ENCODE measurements at places on chromosomes 7 and 10.

DNA sequence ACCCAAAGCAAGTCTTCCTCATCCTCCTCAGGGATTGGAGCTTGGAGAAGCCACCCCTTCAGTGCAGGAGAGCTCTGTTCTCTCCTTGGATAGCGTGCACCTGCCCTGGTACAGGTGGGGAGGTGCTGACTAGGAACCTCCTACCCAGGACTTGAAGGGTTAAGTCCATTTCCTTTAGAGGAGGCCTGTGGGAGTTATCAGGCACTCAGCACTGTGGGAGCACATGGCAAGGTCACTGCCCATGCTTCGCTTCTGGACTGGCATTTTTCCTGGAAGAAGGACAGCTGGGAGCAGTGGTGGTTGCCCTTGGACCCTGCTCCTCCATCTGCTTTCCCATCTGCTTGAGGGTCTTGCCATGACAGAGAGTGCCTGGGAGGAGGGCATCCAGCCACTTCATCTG, 142.8 kb downstream of the CXCL12 start:
- no peak for DNase-seq

DNA sequence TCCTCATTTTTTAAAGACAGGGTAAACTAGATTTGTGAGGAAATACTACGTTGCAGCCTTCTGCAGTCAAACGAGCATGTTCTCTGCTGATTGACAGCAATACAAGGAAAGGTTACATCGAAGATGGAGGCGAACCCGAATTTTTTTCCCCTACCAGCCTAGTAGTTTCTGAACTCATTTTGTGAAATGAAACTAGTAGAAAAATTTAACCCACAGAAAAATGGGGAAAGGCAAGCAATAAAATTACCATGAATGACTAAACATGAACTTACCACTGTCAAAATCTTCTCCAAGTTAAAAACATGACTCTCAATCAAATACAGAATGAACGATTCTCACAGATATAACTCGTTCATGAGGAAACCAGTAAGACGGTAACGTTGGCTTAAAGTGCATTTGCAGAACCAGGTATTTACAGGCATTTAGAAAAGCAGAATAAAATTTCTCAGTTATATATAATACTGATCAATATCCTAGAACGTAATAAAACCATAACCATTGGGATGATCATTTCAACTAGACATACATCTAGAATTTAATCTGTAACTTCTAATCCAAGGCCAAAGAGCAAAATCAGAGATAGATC, 73.9 kb downstream of the CELF2 start:
- DNase-seq = no peak

DNA sequence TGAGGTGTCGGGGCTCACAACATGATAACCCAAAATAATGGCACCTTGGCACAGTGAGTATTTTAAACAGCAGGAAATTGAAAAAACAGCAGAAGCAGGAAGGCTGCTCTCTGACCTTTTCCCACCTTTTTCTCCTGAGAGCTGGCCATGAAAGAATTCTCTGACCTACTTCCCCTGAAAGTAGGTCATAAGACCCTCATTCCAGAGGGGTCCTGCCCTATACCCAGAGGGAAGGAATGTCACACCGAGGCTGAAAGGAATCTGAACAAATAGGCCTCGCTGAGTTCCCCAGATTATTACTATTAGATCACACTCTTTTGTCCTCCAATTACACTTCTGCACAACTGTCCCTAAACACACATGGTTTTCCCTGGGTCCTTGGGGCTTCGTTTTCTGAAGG, 18.8 kb downstream of the CPVL start:
- DNase-seq = no peak

DNA sequence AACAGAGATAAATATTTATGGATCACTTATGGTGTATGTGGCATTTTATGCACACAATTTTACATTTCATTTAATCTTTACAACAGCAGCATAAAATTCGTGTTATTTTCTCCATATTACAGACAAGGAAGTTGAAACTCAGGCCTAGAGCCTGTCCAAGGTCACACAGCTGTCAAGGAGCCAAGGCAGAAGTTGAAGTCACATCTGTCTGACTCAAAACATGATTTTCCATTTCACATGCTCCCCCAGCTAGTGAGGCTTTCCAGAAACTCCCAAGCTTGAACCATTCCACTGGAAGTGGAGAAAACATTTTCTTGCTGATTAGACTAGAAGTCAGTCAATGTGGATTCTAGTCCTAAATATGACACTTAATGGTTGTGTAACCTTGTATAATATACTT, 110.5 kb downstream of the HECTD2 start:
- DNase-seq = no peak

DNA sequence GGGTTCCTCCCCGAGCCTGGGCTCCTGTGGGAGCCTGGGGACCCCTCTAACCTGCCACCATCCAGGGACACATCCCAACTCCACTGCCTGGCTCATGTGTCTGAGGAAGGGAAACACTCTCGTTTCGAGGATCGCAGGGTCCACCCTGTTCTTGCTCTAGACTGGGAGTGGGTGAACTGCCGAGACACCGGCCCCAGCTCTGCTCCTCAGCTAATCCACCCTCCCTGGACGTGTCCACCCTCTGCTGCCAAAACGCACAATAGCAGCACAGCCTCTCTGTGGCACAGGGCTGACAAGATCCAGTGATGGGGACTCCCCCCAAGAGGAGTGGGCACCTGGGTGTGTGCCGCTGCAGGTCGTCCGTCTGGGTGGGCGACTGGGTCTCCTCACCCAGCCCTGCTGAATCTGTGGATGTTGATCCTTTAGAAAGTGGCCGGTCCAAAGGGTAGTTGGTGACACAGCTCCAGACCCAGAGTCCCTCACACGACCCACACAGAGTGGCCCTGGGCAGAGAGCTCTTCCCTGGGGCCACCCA, 65.2 kb upstream of the FAM20C start:
- DNase-seq = no peak

DNA sequence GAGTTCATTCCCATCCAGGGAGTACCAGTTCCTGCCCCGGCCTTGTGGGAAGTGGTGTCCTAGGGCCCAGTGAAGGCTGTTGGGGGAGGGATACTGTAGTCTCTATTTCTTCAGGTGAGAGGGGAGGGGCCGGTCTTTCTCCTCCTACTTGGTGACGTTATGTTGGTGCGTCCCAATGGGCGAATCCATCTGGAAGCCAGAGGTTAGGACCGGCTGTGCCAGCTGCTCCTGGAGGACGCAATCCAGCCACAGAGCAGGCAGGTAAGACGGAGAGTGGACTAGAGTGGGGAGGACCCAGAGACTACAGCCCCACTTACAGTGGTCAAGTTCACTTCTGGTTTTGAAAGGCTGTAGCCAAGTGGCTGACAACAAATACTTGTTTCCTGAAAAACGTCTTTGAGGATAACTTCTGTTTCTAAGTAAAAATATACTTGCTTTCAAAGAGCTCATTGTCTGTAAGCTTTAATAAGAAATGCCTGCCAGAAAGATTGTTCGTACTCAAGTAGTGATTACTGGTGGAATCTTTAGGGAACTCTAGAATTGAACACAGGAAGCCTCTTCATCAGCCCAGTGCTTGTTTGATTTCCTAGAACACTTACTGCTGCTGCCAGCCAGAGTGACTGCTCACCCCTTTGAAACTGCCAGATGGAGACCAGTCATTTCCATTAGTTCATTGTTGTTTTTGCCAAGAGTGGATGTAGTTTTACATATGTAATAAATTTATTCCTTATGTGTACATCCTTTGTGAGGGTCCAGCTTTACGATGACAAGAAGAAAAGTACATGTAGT, 25.4 kb downstream of the RBM33 start:
- no peak for DNase-seq

DNA sequence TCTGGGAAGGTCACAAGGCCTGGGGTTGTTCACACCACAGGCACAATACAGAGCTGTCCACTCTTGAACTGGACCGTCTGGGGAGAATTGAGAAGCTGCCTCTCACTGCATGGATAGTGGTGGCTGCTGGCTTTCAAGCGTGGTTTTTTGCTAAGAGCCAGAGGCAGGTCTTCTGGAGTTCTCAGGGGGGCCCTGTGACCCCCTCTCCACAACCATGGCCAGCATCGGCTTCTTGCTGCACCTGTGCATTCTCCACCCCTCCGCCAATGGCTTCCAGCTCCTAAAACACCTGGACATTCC, 140.3 kb downstream of the ADCY1 start:
- DNase-seq = no peak

GRCh38 chr7:115292381-115292780, 370.5 kb downstream of the MDFIC start:
- no peak for DNase-seq

DNA sequence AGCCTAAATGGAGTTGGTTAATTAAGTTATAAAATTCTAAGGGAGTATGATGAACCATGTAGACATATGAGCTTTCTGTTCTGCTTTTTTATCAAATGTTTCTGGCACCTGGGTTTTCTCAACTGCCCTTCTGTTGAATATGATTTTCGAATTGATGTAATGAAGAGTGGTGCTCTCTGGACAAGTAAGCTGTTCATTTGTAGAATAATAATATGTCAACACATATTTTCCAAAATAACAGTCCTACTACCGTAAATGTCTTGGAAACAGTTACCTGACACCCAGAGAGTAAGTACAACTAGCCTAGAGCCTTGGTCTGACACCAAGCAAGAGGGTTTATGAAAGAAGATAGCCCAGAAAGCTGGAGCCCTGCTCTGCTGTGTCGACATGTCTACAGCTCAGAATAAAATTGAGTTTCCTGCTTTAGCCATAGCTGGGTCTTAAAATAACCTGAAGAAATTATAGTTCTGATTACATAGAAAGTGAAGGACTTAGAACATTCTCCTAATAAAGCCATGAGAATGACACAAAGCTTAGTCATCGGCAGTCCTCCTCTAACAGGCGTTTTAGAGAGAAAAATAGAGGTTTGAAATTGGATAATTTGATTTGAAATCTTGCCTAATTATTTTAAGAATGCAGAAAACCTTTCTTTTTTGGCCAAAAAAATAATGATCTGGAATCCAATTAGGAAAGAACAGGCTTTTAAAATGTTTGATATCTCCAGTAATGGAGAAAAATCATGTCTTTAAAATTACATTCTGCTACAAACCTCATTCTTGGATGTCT, 25.1 kb downstream of the HDAC9 start:
- no peak for DNase-seq

- DNase-seq = no peak
These were observed 136.6 kb downstream of the AHR start for GRCh38 chr7:17434841-17435692.

GRCh38 chr7:109226699-109227098, 657.0 kb downstream of the DNAJB9 start:
- no peak for DNase-seq

- no peak for DNase-seq
These were observed 126.3 kb downstream of the CXCL12 start for GRCh38 chr10:44258460-44259089.

DNA sequence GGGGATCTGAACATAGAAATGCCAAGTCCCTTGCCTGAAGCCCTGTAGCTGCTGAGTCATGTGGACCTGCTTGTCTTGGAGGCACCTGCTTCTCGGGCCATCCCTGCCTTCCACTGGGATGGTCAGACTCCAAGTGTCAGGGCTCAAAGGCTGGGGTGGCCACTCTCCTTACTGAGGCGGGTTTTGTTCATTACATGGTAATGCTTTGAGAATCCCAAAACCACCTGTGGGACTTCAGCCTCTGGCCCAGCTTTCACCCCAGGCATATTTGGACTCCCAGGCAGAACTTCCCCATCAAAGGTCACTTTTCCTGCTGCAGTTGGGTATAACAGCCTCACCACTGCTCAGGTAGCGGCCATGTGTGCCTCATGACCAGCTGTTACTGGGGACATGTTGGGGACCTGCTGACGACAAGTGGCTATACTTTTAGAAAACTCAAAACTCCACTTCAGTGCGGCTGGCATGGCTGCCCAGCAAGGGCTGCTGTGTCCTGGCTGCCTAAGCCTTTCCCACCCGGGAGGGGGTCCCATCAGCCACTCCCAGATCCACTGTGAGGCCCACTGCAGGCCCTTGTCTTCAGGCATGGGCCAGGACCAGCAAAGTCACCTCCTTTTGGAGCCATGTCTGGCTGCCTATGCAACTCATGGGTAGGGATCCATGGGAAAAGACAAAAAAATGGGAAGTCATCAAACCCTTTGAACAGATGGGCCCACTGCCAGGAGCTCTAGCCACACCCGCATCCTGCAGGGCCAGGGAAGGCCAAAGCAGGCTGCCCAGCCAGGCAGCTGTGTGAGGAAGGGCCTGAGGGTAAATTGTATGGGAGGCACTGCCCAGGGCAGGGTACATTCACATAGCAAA, 96.7 kb downstream of the ARHGAP22 start:
- no peak for DNase-seq

GRCh38 chr10:43370671-43371215, 693 bp upstream of the FXYD4 start:
- DNase-seq = no peak

GRCh38 chr7:64551375-64552142, 11.3 kb downstream of the ZNF680 start:
- DNase-seq = no peak

GRCh38 chr7:135428011-135428410, 81.9 kb downstream of the CNOT4 start:
- no peak for DNase-seq

- DNase-seq = no peak
These were observed 825 bp downstream of the MRPL32 start for GRCh38 chr7:42932811-42933591.

- DNase-seq = no peak
These were observed 679.4 kb upstream of the C7orf33 start for GRCh38 chr7:147911201-147911601.

DNA sequence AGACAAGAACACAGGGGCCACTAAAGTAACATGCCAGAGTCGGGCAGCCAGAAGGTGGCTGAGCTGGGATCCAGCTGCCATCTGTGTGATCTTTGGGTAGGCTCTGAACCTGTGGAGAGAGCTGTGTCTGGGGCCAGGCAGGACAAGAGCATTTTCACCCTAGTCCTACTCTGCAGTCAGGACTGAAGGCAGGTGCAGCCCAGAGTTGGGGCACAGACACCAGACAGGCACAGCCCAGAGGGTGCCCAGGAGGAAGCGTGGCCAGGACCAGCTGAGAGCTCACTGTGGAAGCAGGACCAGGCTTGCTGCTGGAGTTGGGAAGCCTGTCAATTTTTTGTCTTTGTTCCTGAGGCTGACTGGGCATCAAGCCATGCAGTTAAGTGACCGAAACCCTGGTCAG, 113.6 kb downstream of the ADCY1 start:
- DNase-seq = no peak

- DNase-seq = no peak
These were observed 551.8 kb downstream of the SORCS3 start for GRCh38 chr10:105192861-105193260.

DNA sequence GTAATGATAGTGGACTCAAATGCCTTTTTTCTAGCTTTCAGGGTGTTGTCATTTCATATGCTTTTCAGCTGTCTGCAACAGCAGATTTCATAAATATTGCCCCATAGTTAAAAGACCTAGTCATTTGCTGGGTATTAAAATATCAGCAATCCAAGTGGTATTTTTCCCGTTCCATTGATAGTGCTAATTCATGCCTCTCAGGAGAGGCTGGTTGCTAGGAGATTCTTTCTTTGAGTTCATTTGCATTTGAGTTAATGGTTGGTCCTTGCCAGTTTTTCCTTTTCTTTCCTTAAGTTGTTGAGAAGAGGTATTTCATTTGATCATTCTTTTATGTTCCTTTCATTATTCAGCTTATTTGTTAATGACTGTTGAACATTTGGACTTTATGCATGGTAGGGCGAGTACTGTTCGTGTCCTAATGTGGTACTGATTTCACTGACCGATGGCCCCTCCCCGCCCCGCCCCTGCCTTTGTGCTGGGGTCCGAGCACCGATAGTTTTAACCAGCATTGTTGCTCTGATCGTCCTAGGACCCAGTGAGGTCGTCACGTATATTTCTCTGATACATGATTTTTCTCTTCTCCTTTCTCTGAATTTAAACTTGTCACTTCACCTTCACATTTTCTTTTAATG, 128.6 kb downstream of the CCNY start:
- no peak for DNase-seq

GRCh38 chr7:153537271-153537670, 514.9 kb upstream of the DPP6 start:
- no peak for DNase-seq

GRCh38 chr7:132065193-132065988, 509.0 kb upstream of the PODXL start:
- DNase-seq = no peak
